ENCODE measurements at places on chromosomes 11 and 22. TPM values are rescaled to one million over a fixed set of nuclear protein-coding genes. Genes with fewer than 3 reads are reported as not detected.

- H3K4me1 ChIP-seq = peaks cover 28% of the 10 kb centered on the region
- peaks cover 7% of the 10 kb centered on the region for H3K27me3 ChIP-seq
- no peak overlapping the region for H3K27ac ChIP-seq
Measured at GRCh38 chr22:29481265-29482000, 1.4 kb downstream of the NEFH start.

GRCh38 chr11:69339041-69339733, 45.2 kb downstream of the MYEOV start:
- H3K27ac ChIP-seq = no peak overlapping the region
- DNase-seq = peak; percentile 72
- no peaks in the 10 kb centered on the region for H3K4me1 ChIP-seq
- no peaks in the 10 kb centered on the region for H3K27me3 ChIP-seq

GRCh38 chr22:25360891-25361645, 141.6 kb downstream of the CRYBB2 start:
- no peak for DNase-seq
- H3K27me3 ChIP-seq = no peaks in the 10 kb centered on the region
- no peak overlapping the region for H3K27ac ChIP-seq
- peaks cover 46% of the 10 kb centered on the region for H3K4me1 ChIP-seq

- no peak for DNase-seq
- peaks cover 98% of the 10 kb centered on the region for H3K36me3 ChIP-seq
- no peaks in the 10 kb centered on the region for H3K27me3 ChIP-seq
- no peak overlapping the region for H3K27ac ChIP-seq
- H3K4me3 ChIP-seq = no peak overlapping the region
Measured at GRCh38 chr22:24120044-24120443, 61.2 kb upstream of the SUSD2 start.

The MRGPRX4 gene
- total RNA-seq = not detected

The HMGXB4 gene
- total RNA-seq = 18.1 TPM

- DNase-seq = no peak
- H3K36me3 ChIP-seq = peaks cover 8% of the 10 kb centered on the region
- H3K4me1 ChIP-seq = peaks cover 17% of the 10 kb centered on the region
- no peaks in the 10 kb centered on the region for H3K27me3 ChIP-seq
Measured at GRCh38 chr22:39384750-39385480, 14.7 kb upstream of the TAB1 start.

GRCh38 chr11:69515271-69516245, 34.1 kb downstream of the LINC01488 start:
- DNase-seq = no peak
- H3K27ac ChIP-seq = no peak overlapping the region
- no peaks in the 10 kb centered on the region for H3K4me1 ChIP-seq
- H3K4me3 ChIP-seq = no peak overlapping the region

DNA sequence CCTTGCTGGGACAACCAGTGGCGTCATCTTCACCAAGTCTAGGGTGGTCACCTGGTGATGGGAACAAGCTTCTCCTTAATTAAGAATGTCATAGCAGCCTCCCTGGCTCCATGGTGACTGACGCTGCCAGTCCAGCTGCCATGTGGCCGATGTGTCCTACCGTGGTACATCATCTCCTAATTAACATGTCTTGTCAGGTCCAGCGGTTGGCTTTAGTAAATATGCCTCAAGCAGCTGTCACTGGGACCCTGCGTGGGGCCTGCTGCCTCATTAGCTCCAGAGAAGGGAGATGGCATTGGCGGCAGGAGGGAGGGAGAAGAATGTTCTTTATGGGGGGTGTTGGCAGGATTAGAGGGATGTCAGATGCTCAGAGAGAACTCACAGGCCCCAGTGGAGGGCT, 271.9 kb downstream of the ST3GAL4 start:
- H3K27me3 ChIP-seq = no peaks in the 10 kb centered on the region
- DNase-seq = no peak
- no peak overlapping the region for H3K4me3 ChIP-seq
- no peaks in the 10 kb centered on the region for H3K36me3 ChIP-seq
- H3K4me1 ChIP-seq = no peaks in the 10 kb centered on the region

The SEC14L2 gene
- 16.7 TPM for total RNA-seq

GRCh38 chr11:62786318-62787004, 741 bp upstream of the TMEM179B start:
- peak; percentile 98 for DNase-seq
- H3K27me3 ChIP-seq = no peaks in the 10 kb centered on the region
- peak overlapping the region; percentile 97 for H3K27ac ChIP-seq
- peaks cover 46% of the 10 kb centered on the region for H3K36me3 ChIP-seq
- H3K4me3 ChIP-seq = peak overlapping the region; percentile 71

The CHRM1 gene
- total RNA-seq = not detected

GRCh38 chr22:32200752-32201151, 4.1 kb downstream of the RFPL2 start:
- H3K27ac ChIP-seq = no peak overlapping the region
- no peaks in the 10 kb centered on the region for H3K36me3 ChIP-seq
- peak; percentile 74 for DNase-seq
- H3K27me3 ChIP-seq = no peaks in the 10 kb centered on the region

DNA sequence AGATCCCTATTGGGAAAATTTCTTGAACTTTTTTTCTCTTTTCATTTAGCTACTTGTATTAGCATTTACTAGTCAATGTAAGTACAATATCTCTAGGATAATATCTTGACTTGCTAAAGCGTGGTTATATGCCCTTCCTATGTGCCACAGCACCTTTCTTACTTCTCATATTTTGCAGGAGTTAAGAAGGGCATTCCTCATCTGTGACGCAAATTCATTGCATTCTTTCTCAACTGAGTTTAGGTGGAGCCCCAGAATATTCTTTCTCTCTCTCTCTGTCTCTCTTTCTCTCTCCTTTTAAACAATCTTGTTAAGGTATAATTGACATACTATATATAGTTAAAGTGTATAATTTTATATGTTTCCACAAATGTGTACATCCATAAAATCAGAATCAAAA, 266.1 kb downstream of the RAB38 start:
- H3K27ac ChIP-seq = no peak overlapping the region
- no peaks in the 10 kb centered on the region for H3K4me1 ChIP-seq
- H3K27me3 ChIP-seq = no peaks in the 10 kb centered on the region
- no peak overlapping the region for H3K4me3 ChIP-seq
- no peaks in the 10 kb centered on the region for H3K36me3 ChIP-seq

The RASSF7 gene
- total RNA-seq = 24.4 TPM

DNA sequence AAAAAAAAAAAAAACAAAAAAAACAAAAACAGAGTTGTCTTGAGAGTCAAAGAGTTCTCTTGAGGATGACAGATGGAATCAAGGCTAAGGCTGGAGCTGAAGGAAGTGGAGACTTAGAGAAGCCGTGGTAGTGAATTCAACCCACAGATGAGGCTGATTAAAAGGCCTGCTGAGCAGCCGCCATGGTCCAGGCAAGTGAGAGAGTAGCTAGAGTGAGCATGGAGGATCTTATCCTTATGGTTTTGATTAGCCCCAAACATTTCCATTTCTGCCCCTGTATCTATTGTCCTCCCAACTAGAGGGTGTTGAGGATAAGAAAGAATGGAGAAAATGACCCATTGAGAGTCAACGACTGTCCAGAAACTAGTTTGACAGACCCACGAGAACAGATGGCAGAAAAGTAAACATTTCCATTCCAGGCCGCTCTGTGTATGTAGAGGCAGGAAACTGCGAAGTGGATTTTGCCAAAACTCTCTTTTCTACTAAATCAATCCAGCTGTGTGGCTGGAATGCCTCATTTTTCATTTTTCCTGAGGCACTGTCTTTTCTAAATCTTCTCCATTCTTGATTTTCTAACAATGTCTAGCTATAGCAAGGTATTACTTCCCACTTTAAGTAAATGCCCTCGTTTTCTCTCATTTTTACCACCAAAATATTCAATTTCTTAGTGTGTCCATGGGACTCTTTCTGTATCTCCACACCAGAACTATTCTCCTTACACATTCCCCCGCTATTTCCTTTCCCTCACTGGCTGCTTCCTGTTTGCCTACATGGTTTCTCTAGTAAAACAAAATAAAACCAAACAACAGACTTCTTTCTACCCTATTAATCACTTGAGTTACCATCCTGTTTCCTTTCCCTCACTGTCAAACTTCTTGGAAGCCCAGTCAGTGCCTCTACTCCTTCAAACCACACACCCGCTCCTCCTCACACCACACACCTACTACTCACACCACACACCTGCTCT, 5.4 kb upstream of the MMP8 start:
- no peak overlapping the region for H3K27ac ChIP-seq
- no peak for DNase-seq
- peaks cover 3% of the 10 kb centered on the region for H3K4me1 ChIP-seq
- no peaks in the 10 kb centered on the region for H3K36me3 ChIP-seq
- no peaks in the 10 kb centered on the region for H3K27me3 ChIP-seq

GRCh38 chr11:128814856-128815705, 52.0 kb downstream of the KCNJ1 start:
- H3K4me3 ChIP-seq = no peak overlapping the region
- no peak for DNase-seq
- no peak overlapping the region for H3K27ac ChIP-seq
- peaks cover 6% of the 10 kb centered on the region for H3K27me3 ChIP-seq
- H3K4me1 ChIP-seq = no peaks in the 10 kb centered on the region

DNA sequence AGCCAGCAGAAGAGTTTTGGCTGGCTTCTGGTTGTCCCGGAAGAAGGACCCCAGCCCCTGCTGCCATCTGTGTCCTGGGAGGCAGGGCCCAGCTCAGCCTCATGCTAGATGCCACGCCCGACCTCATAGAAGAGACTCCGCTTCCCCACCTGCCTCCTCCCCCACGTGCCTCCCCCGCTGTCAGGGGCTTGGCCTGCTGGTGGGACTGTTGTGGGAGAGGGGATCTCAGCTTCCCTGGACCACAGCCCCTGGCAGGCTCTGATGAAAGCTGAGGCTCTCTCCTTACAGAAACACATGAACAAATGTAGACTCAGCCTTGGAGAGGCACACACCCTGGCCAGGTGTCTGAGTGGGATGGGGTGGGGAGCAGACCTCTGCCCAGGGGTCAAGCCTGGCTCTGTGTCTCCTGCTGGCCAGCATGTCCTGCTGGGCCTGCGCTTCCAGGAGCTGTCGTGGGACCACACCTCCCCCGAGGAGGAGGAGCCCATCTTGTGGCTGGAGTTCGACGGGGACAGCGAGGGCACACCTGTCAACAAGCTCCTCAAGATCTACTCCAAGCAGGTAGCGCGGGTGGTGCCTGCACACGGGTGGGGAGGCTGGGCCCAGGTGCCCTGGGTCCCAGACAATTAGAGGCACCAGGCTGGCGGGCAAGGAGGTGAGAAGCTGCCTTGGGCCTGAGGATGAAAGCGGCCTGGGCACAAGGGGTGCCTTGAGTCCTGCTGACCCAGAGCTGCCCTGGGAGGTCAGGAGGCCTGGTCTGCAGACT, 14.1 kb downstream of the FRMD8 start:
- peaks cover 11% of the 10 kb centered on the region for H3K4me1 ChIP-seq
- DNase-seq = no peak
- peaks cover 100% of the 10 kb centered on the region for H3K36me3 ChIP-seq
- no peaks in the 10 kb centered on the region for H3K27me3 ChIP-seq

DNA sequence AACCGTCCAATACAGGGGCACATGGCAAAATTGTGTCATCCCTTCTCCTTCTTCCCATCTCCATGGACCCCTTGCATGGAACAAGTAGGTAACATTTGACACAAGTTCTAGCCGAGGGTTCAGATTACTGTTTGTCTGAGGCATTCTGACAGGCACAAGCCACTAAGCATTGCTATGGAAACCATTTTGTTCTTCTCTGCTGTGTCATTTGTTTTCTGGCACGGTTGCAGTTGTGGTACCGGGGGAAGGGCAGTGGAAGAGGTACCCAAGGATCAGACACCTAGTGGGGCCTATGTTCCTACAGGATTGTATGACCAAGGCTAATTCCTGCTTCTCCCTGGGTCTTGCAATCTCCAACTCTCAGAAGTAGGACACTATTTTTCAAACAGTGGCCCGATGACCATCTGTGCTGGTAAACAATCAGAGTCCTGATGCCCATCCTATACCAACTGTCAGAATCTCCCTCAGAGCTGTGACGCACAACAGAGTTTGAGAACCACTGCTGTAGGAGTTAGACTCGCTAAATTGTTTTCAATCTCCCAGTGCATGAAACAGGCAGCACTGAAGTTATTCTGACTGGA, 69.3 kb downstream of the KCNC1 start:
- no peaks in the 10 kb centered on the region for H3K27me3 ChIP-seq
- DNase-seq = no peak
- H3K36me3 ChIP-seq = no peaks in the 10 kb centered on the region

DNA sequence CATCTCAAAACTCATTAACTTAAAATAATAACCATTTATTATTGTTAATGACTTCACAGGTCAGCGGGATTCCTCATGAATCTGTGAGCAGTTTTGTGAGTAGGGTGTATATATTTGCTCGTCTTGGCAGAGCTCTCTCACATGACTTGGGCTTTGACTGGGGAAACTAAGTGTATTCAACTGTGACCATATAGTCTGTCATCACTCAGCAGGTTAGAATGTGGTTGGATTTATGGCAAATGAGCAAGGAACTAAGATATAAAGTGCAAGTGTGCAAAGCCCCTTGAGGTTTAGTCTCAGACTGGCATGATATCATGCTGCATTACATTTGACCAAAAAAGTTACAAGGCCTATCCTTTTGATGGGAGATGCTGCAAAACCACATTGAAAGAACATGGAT, 254.8 kb downstream of the CNTN5 start:
- no peak overlapping the region for H3K27ac ChIP-seq
- H3K4me1 ChIP-seq = no peaks in the 10 kb centered on the region
- H3K4me3 ChIP-seq = no peak overlapping the region
- no peak for DNase-seq
- no peaks in the 10 kb centered on the region for H3K27me3 ChIP-seq
- H3K36me3 ChIP-seq = no peaks in the 10 kb centered on the region

DNA sequence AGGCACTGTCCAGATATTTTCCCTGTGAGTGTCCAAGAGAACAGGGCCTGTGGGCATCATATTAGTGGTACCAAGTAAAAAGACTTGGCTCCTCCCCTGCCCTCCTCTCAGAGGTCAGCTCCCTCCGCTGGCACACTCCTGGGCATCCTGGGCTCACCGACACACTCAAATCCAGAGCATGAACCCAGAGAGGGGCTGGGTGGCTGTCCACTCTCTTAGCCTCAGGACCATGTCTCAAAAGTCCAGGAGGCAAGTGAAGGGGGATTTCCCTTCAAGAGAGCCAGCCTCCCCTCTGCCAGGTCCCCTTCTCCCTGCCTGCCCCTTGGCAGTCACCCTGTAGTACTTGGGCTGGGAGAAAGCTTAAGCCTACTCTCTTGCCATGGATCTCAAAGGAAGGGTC, 10.3 kb downstream of the BCL9L start:
- no peaks in the 10 kb centered on the region for H3K36me3 ChIP-seq
- H3K27me3 ChIP-seq = no peaks in the 10 kb centered on the region
- DNase-seq = no peak
- H3K27ac ChIP-seq = peak overlapping the region; percentile 90

DNA sequence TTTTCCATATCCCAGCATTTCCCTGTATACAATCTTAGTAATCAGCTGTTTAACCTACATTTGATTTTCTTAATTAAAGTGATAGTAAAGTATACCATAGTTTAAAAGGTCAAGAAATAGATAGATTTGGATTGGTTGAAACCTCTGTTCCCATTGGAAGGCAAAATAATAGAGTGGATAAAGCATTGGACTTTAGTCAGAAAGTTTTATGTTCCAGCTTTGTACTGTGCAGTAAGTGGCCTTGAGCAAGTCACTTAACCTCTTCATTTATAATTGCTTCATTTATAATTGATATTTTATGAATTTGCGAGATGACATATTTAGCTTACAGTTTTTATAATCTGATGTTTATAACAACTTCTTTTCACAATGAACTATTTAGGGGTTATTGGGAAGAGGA, 3.6 kb downstream of the ZFP91 start:
- H3K36me3 ChIP-seq = peaks cover 7% of the 10 kb centered on the region
- H3K27me3 ChIP-seq = no peaks in the 10 kb centered on the region
- DNase-seq = no peak
- no peak overlapping the region for H3K4me3 ChIP-seq
- H3K4me1 ChIP-seq = peaks cover 73% of the 10 kb centered on the region
- H3K27ac ChIP-seq = no peak overlapping the region

All from esophagus muscularis mucosa (tissue), 4 donors.